ENCODE measurements at places on chromosomes 1 and 21. TPM values are rescaled to one million over a fixed set of nuclear protein-coding genes. Genes with fewer than 3 reads are reported as not detected.
A peak's percentile ranks its signal among the peaks of the same experiment; 100 is the strongest.

The LBR gene
- 179 TPM for polyA plus RNA-seq

The TP73 gene
- 18.3 TPM for polyA plus RNA-seq

The SLC44A3 gene
- polyA plus RNA-seq: not detected

The TOMM40L gene
- polyA plus RNA-seq: 16.0 TPM

The TNFRSF4 gene
- polyA plus RNA-seq: 2.8 TPM

The VSIG8 gene
- not detected for polyA plus RNA-seq

The LCE1A gene
- not detected for polyA plus RNA-seq

DNA sequence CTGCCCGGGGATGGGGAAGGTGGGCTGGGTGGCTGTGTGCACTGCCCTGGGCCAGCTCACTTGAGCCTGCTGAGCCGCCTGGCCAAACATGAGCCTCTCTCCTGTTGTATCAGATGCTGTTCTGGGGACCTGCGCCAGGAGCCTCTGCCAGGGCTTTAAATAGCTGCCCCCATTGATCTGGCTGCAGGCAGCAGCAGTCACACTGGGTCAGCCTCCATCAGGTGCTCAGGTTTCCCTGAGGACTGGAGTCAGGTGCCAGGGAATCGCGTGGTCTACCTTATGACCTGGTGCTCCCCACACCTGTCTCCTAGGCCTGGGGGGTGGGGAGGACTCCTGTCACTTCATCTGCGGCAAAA is 700 bp upstream of the CCDC28B start:
- peaks cover 21% of the 10 kb centered on the region for H3K4me1 ChIP-seq
- peak overlapping the region; percentile 90 for H3K4me3 ChIP-seq
- peaks cover 21% of the 10 kb centered on the region for H3K36me3 ChIP-seq
- no peak for DNase-seq
- peak overlapping the region; percentile 89 for H3K27ac ChIP-seq

The B3GALT2 gene
- 0.10 TPM for polyA plus RNA-seq

The RGS16 gene
- 55.6 TPM for polyA plus RNA-seq

DNA sequence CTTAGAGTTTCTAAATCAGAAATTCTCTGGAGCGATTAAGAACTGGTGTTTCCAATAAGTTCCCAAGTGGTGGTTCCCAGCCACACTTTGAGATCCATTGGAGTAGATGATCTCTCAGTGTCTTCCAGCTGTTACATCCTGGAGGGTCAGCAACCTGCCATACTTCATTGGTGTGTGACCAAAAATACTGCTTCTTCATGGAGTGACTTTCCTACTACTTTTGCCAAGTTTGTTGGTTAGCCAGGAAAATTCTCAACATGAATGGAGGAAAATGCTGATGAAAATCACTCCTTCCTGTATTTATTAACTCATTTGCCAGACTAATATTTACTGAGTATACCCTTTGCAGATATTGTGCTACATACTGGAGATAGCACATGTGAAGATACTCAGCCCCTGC is 186.1 kb downstream of the FGGY start:
- no peak for DNase-seq
- no peak overlapping the region for H3K4me3 ChIP-seq
- no peaks in the 10 kb centered on the region for H3K27me3 ChIP-seq
- peaks cover 10% of the 10 kb centered on the region for H3K4me1 ChIP-seq

The C1QC gene
- polyA plus RNA-seq: not detected

DNA sequence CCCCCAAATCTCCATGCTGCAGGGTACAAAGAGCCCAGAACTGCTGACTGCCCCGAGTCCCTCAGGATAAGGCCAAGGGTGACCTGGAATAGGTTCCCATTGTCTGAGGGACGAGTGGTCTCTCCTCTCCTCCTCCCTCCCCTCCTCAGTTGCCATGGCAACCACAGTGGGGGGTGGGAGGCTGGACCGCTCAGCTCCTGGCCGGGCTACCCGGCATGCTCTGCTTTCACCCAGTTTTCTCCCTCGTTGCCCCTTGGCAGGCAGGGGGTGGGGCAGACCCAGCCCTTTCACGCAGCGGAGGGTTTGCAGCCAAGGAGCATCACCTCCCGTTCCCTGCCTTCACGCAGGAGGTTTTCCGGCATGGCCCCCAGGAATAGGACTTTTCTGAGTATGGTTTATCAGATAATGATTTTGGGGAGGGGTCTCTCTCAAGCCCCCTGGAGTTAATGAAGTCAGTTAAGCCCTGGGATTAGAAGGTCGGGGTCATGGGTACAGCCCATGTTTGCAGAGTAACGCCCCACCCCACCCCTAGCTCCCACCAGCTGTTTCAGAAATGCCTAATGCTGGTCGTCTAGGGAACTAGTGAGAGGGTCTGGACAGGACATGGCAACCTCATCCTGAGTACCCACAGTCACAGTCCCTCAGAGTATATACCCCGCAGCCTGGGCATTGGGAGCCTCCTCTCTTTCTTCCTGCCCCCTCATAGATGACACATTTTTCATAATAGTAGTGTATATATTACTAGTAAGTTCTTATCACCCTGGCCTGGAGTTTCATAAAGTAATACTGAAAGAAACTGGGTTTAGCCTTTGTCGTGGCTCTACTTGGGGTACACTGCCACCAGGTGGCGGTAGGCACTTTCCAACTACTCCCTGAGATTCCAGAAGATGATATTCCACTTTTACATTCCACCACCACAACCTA is 20.7 kb downstream of the C1QB start:
- no peak overlapping the region for H3K4me3 ChIP-seq
- peaks cover 2% of the 10 kb centered on the region for H3K27me3 ChIP-seq
- H3K4me1 ChIP-seq: no peaks in the 10 kb centered on the region
- DNase-seq: no peak
- no peak overlapping the region for H3K27ac ChIP-seq

DNA sequence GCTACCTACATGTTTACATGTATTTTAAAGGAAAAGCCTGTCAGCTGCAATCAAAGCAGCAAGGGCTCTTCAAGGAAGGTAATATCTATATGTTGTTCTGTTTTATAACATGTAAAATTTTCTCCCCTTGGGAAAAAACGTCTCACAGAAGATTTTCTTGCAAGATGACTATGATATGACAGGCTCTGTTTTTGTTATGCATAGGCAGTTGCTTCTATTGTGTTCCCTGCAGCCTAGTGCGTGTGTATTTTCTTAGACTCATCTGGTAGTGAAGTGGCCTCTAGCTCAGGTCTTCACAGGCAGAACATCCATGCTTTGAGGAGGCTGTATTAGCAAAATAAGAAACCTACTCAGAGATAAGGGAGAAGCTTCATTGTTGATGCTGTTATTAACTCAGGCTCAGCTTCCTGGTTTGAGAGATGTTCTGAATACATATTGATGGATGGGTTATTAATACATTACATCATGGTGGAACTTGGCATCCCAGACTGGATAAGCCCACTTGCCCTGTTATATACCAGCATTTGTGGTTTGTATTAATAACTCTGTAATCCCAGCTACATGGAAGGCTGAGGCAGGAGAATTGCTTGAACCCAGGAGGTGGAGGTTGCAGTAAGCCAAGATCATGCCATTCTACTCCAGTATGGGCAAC is 35.8 kb downstream of the LAMC1 start:
- H3K27me3 ChIP-seq: no peaks in the 10 kb centered on the region
- H3K27ac ChIP-seq: no peak overlapping the region
- H3K36me3 ChIP-seq: no peaks in the 10 kb centered on the region
- H3K4me3 ChIP-seq: no peak overlapping the region
- no peak for DNase-seq

The HS2ST1 gene
- 20.5 TPM for polyA plus RNA-seq

The IL19 gene
- not detected for polyA plus RNA-seq

The CRNN gene
- polyA plus RNA-seq: not detected

The C1orf74 gene
- 5.5 TPM for polyA plus RNA-seq

The LRRIQ3 gene
- 4.4 TPM for polyA plus RNA-seq

The S100A4 gene
- 6.5 TPM for polyA plus RNA-seq

The PGLYRP3 gene
- not detected for polyA plus RNA-seq

- H3K36me3 ChIP-seq: no peaks in the 10 kb centered on the region
- H3K4me3 ChIP-seq: no peak overlapping the region
- H3K27me3 ChIP-seq: no peaks in the 10 kb centered on the region
- H3K4me1 ChIP-seq: 0 out of 2 replicates have a peak, but pooled peaks cover 2% of the 10 kb centered on the region
- no peak overlapping the region for H3K27ac ChIP-seq
Observed at GRCh38 chr1:14677292-14677971, 78.9 kb downstream of the KAZN start.

DNA sequence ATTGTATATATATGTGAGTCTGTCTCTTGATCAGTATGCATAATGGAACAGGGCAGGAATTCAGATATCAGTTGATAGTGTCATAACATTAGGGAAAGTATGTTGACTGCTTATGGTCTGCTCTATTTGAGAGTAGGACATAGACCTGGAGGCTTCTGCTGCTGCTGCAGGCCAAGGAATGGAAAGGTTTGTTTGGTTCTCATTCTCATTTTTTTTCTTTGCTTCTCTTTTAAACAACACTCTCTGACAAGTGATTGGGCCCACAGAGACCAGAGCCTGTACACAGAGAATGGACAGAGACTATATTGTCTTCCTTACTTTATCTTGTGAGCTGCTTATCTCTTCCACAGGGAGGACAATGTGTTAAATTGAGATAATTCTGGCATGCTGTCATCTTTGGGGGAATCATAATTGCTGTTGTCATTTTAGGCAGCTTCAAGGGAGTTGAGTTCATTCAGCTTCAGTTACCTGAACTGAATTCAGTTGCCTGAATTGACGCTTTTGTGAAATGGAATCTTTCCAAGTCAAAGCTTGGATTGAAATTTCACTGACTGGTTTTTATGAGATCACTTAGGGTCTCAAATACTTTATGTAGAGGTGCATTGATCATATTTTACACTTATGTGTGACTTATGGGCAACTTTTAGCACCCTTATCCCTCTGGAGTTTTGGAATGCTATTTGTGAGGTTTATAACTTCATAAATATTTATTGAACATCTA is 16.9 kb downstream of the CAP1 start:
- H3K4me3 ChIP-seq: no peak overlapping the region
- H3K27me3 ChIP-seq: no peaks in the 10 kb centered on the region
- DNase-seq: no peak
- peaks cover 32% of the 10 kb centered on the region for H3K4me1 ChIP-seq
- H3K36me3 ChIP-seq: peaks cover 3% of the 10 kb centered on the region

The MAP1LC3C gene
- not detected for polyA plus RNA-seq
